ENCODE measurements at places on chromosomes 6 and 20. TPM values are rescaled to one million over a fixed set of nuclear protein-coding genes. Genes with fewer than 3 reads are reported as not detected.

The ECT2L gene
- not detected for total RNA-seq

The SLC35D3 gene
- total RNA-seq, result not detected

The ADAM33 gene
- 6.4 TPM for total RNA-seq

The TMEM217 gene
- total RNA-seq, result not detected

The NSFL1C gene
- 91.4 TPM for total RNA-seq

The MYLK4 gene
- total RNA-seq, result 38.4 TPM

The ADA gene
- 5.1 TPM for total RNA-seq

The ENPP1 gene
- 4.4 TPM for total RNA-seq

The HDGFL1 gene
- total RNA-seq, result not detected

Data from gastrocnemius medialis (tissue), 4 donors.